NCI-H510A treated with DMSO at 0.1 percent for 48 hours (cell line): ENCODE measurements at places on chromosomes 11 and 22.

DNA sequence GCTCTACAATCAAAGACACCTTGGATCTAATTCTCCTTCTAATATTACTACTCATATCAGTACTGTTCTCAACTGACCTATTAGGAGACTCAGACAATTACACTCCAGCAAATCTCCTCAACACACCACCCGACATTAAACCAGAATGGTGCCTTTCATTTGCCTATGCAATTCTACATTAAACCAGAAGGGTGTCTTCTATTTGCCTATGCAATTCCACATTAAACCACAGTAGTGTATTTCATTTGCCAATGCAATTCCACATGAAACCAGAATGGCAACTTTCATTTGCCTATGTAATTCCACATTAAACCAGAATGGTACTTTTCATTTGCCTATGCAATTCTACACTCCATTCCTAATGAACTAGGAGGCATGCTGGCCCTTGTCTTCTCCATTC, 15.3 kb upstream of the APOL3 start:
- no peak for DNase-seq

GRCh38 chr11:103897160-103897936, 139.1 kb upstream of the DDI1 start:
- no peak for DNase-seq

- DNase-seq = no peak
Observed at GRCh38 chr22:29194184-29194583, 11.5 kb upstream of the EMID1 start.

GRCh38 chr11:109984634-109985289, 108.4 kb upstream of the ZC3H12C start:
- no peak for DNase-seq

GRCh38 chr11:8577791-8578581, 16.0 kb downstream of the STK33 start:
- DNase-seq = no peak

DNA sequence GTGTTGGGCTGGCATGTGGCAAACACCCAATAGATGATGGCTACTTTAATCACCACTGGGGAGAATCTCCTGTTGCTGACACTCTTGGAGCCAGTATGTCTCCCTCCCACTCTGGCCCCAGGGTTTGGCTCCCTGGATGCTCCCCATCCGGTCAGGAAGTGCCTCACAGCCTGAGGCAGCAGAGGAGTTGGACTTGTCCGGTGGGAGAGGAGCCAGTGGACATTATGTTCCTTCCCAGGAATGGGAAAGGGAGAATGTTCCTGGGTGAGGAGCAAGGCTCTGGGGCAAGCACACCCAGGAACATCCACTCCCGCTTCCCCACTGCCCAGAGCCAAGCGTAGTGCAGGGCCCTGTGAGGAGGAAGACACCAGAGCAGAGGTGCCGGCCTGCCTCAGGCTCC, 84.6 kb upstream of the NAV2 start:
- no peak for DNase-seq

DNA sequence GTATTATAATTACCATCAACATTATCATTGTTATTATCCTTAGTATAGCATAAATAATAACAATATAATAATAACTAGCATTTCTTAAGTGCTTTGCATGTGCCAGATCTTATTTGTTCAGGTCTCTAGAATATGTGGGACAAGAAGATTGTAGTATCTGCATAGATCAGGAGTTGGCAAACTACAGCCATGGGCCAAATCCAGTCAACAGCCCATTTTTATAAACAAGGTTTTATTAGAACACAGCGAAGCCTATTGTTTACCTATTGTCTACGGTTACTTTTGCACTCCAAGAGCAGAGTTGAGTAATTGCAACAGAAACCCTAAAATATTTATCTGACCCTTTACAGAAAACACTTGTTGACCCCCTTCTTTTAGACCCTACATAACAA, 81.4 kb downstream of the SLC1A2 start:
- DNase-seq = no peak

- DNase-seq = no peak
Observed at GRCh38 chr11:122099374-122100036, 16.5 kb downstream of the BLID start.

DNA sequence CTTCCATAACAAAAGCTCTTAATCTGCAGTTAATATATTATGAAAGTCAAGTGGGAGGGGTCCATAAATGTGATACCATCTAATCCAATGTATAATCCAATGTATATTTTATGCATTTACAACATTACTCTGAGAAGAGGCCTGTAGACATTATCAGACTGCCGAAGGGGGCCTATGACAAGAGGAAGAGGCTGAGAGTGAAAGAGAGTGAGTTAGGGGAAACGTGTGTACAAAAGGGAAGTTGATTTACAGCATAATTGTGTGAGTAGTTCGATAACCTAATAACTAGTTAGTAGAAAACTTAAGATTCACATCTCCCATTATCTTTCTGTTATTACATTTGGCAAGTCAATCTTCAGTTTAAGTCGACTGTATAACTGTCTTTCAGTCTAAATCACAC, 86.6 kb downstream of the DDX10 start:
- DNase-seq = no peak

- DNase-seq = no peak
Observed at GRCh38 chr22:41742918-41743317, 43.6 kb downstream of the MEI1 start.

DNA sequence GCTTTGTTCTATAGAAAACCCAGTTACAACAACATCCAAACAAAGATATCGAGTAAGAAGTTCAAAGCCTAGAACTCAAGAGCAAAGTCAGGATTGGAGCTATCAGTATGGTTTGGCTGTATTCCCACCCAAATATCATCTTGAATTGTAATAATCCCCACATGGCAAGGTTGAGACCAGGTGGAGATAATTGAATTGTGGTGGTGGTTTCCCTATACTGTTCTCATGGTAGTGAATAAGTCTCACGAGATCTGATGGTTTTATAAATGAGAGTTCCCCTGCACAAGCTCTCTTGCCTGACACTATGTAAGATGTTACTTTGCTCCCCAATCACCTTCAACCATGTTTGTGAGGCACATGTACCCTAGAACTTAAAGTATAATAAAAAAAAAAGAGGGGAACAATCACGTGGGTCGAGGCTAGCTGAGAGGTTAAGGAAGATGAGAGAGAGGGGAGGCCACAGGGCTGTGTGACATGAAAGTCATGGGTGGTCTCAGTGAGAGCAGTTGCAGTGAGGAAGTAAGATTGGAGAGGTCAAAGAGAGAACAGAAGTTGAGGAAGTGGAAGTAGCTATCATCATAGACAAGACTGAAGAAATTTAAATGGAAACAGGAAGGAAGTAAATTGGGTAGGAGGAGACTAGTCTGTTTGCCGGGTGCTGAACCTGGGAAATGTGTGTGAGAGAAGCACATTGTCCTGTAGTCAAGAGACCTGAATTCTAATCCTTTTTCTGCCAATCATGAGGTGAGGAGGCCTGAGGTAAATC, 80.1 kb upstream of the CD44 start:
- no peak for DNase-seq

GRCh38 chr11:68011051-68011943, 1.2 kb downstream of the ALDH3B1 start:
- DNase-seq = no peak

DNA sequence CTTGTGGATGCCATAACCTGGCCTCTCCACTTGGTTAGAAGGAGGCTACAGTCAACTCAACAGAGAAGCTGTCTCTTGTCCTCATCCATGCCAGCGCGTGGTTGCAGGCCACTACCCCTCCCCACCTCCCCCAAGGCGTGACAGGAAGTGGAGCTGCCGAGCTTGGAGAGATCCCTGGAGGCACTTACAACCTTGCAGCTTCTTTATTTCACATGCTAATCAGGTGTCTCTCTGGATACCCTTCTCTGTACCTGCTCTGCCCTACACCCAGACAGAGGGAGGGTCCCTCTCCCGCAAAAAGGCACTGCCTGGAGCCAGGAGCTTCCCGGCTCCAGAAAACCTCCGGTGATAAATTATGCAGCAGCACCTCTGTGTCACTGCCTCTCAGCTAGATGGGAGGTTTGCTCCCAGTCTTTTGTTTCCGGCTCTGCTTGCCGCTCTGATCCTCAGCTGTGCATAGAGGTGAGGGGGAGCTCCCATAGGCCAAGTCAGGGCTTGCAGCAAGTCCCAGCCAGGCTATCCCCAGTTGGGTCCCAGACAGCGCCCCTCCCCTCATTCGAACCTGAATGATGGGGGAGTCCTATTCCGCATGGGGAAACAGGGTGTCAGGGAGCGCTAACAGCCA, 5.7 kb downstream of the LRP4 start:
- DNase-seq = no peak

DNA sequence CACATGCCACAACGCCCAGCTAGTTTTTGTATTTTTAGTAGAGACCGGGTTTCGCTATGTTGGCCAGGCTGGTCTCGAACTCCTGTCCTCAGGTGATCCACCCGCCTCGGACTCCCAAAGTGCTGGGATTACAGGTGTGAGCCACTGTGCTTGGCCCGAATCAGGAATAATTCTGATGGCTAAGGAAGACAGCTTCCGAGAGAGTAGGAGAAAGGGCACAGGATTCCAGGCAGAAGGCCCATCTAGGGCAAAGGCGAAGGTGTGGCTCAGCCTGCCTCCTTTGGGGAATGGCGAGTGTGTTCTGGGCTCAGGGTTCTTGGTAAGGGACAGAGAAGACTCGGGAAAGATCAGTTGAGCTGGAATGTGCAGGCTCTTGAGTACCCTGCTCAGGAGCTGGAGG, 1.6 kb upstream of the SYCE3 start:
- no peak for DNase-seq

GRCh38 chr11:29293825-29294224, 723.0 kb downstream of the KCNA4 start:
- DNase-seq = no peak

DNA sequence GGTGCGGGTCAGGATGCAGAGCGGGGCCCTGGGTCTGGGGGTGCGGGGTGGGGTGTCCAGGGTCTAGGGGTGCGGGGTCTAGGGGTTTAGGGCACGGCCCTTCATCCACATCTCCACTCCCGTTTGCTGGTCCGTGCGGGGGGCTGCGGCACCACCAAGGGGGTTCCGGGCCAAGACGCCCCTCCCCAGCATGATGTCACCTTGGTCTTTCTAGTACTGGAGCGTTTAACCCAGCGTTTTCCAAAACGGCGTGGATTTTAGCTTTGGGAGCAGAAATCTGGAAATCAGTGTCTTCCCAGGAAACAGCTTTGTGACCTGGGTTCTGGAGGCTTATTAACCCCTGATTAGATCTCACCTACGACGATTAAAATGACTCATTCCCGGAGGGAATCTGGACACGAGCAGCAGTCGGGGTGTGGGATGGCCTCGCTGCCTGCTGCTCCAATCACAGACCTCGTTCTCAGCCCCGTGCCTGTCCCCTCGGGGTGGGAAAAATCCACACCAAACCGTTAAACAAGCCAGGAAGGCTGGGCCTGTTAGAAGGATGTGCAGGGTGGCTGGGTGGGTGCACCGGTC, 759 bp downstream of the AP2A2 start:
- no peak for DNase-seq

DNA sequence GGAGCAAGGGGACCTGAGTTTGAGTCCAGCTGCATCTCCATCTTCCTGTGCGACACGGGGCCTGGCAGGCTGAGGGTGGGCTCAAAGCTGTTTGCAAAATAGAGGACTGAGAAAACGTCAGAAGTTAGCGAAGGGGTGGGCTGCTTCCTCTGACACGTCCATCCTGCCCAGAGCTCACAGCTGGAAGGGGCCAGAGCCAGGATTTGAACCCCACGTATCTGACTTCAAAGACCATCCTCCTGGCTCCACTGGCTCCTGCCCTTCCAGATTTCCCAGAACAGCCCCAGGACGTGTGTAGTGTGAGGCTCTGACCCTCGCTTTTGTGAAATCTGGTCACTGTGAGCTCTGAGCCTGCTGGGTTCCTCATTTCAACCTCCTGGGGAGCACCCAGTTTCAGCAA, 56.3 kb downstream of the CD82 start:
- no peak for DNase-seq

DNA sequence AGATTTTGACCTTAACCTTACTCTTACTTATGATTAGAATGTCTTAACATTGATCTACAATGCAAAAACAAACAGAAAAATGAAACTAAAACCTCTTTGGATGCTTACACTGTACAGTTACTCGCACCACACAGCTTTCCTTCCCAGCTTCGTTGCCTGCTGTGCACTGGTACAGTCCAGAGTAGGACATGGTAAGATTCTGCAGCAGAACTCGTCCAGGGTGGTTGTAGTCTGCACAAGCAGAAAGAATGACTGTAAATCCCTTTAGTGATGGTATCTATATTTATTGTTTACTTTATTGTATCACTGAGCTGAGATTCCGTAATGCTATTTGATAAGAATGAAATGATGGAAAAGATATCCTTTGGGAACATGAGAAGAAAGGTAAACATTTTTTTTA, 21.0 kb upstream of the HSPA8 start:
- DNase-seq = no peak

GRCh38 chr22:22536515-22536914, 16.4 kb upstream of the ZNF280A start:
- DNase-seq = no peak

DNA sequence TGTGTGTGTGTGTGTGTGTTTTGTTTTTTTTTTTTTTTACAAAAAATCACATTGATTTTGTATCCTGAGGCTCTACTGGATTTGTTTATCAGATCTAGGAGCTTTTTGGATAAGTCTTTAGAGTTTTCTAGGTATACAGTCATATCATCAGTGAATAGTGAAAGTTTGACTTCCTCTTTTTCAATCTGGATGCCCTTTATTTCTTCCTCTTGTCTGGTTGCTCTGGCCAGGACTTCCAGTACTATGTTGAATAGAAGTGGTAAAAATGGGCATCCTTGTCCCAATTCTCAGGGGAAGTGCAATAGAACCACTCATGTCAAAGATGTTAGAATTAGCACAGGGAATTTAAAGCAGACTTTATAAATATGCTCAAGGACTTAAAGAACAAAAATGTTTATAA, 32.6 kb upstream of the PRDM11 start:
- no peak for DNase-seq

DNA sequence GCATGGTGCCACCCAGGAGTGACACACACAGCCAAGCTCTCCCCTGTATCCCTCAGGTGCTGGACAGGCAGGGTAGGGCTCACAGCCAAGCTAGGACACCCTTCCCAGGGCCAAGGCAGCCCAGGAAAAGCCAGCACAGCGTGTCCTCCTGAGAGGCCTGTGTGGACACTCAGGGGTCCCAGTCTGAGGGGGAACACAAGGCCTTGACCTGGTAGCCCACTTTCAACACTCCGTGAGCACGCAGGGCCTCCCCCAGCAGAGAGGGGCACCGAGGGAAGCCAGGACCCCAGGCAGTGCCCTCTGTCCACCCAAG, 24.9 kb downstream of the OSBPL5 start:
- no peak for DNase-seq

DNA sequence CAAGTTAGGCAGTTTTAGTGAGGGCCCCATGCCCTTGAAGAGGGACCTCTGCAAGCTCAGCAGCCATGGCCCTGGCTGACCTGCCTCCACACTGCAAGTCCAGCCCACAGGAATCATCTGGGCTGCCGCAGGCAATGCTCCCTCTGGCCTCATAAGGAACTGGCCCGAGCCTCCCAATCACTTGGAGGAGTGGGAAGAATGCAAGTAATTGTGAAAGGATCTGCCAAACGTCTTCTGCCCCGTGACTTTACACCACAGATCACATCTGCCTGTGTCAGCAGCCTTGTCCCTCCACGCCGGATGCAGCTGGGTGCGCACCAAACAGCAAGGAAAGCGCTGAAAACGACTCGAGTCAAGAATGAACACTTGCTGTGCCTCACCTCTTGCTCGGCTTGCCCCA, 23.8 kb downstream of the OPCML start:
- DNase-seq = no peak
